Hypothalamus (tissue), 51 donors: ENCODE measurements at places on chromosomes 4 and X.

DNA sequence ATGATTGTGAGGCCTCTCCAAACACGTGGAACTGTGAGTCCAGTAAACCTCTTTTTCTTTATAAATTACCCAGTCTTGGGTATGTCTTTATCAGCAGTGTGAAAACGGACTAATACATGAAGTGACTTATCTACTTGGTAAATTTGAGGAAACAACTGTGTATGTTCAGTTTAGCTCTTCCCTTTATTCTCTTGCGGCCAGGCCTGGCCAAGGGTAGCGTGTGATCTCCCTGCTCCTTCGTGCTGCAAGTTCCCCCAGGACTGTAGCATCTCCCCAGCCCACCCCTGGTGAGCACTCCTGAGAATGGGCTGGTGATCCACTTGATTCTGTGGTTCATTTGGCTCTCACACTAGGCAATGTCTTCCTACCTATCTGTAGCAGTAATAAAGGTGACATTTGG lies 53.2 kb upstream of the CHRNA9 start:
- no peak for DNase-seq

- no peak for DNase-seq
Observed at GRCh38 chr4:78683352-78683751, 92.8 kb upstream of the BMP2K start.

DNA sequence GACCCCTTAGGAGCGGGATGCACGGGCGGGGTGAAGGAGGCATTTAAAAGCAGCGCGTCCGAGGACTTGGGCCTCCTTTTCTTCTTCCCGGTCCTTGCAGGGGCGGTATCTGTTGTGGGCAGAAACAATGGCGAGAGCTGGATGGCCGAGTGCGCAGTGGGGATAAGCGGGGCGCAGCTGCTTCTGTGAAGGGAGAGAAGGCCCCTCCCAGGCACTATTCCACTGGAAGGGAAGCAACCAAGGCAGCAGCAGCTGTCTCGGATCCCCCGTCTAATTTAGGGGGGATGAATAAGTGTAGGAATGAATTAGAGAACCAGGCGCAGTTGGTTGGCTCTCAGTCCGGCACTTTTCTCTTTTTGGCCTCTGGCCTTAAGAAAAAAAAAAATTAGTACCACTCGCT lies 995 bp downstream of the SMARCA5 start:
- peak; percentile 15 for DNase-seq

GRCh38 chr4:151921386-151921785 lies 160.6 kb upstream of the GATB start:
- no peak for DNase-seq

- no peak for DNase-seq
Observed at GRCh38 chr4:83855044-83855443, 319.1 kb downstream of the GPAT3 start.

DNA sequence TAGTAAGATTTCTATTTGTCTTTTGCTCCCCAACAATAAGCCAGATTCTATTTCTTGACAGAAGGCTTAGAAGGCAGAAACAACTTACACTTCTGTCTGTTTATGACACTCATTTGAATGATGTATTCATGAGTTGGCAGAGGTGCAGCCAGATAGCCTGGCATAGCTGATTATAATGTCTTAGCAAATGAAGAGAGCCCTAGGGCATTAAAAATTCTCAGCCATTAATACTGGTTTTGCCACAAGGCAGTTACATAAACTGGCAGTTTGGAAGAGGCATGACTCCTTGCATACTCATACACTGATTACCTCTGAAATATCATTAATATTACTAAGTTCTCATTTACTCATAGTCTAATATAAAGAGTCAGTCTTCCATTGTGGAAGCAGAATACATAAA lies 728.5 kb upstream of the NDST4 start:
- no peak for DNase-seq

- peak; percentile 52 for DNase-seq
Observed at GRCh38 chr4:7194251-7195140, 2.2 kb downstream of the SORCS2 start.

GRCh38 chrX:10420134-10420533 lies 200.3 kb downstream of the MID1 start:
- no peak for DNase-seq

GRCh38 chr4:38461342-38461741 lies 202.7 kb upstream of the KLF3 start:
- DNase-seq, result no peak

- DNase-seq, result no peak
Observed at GRCh38 chr4:80070880-80071603, 2.0 kb downstream of the ANTXR2 start.
